Uterine smooth muscle cell (primary cell): ENCODE measurements at places on chromosomes 11 and 22. TPM values are rescaled to one million over a fixed set of nuclear protein-coding genes. Genes with fewer than 3 reads are reported as not detected.

Gene NLRX1
- total RNA-seq, result 9.6 and 15.2 TPM in 2 replicates

Gene ANO5
- total RNA-seq, result 0.44 and 0.75 TPM in 2 replicates

Gene MISFA
- 1.3 and 1.5 TPM in 2 replicates for total RNA-seq

Gene OR51B4
- 0.11 TPM in 1 of 2 replicates, not detected in the other for total RNA-seq

Gene EIF3L
- 290 and 298 TPM in 2 replicates for total RNA-seq

Gene ADAMTS15
- 0.12 and 1.00 TPM in 2 replicates for total RNA-seq

Gene KCNK4
- not detected in 2 replicates for total RNA-seq

Gene PICK1
- total RNA-seq, result 6.5 and 12.2 TPM in 2 replicates

Gene CBLIF
- not detected in 2 replicates for total RNA-seq
